ENCODE measurements at places on chromosomes 7 and 10.

DNA sequence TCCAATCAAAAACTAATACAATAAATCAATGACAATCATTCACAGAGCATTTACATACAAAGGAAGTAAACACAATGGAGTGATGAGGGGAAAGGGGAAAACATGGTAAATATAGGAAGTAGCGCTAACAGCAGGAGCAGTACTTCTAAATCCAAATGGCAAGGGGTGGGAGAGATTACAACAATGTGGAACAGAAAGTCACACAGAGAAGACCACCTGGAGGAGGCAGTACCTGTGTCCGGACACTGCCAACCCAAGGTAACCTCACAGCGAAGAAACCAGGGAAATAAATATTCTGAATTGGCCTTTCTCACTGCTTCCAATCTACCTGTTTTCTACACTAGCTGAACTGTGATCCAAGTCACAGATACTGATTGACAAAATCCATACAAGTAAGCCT, 58.2 kb downstream of the ABI1 start:
- DNase-seq: no peak

- no peak for DNase-seq
These were observed 63.9 kb downstream of the TMEM209 start for GRCh38 chr7:130141161-130141883.

DNA sequence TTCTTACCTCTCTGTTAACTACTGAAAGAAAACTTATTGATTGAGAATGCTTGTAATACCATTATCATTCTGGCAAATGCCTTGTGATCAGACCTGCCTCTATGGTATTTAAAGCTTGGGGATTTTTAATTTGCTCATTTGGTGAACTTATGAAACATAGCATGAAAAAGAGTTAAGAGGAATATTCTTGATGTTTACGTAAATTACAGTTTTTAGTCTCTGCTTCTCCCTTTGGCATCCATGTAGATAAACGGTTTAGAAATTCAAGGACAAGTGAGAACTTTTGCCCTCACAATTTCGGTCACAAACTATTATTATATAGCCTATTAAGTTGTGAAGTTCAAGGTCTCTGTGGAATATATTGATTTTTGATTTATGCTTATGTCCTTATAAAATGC, 11.2 kb upstream of the CELF2 start:
- DNase-seq: no peak

GRCh38 chr7:113086431-113086888, at the start of gene GPR85:
Gene GPR85, minus strand, starts transcription at chr7:113086827. Its CDS starts 2,106 bp downstream, at chr7:113084721.
- peak; percentile 12 for DNase-seq

- DNase-seq: no peak
These were observed 228.4 kb downstream of the TRIL start for GRCh38 chr7:28729727-28730126.

DNA sequence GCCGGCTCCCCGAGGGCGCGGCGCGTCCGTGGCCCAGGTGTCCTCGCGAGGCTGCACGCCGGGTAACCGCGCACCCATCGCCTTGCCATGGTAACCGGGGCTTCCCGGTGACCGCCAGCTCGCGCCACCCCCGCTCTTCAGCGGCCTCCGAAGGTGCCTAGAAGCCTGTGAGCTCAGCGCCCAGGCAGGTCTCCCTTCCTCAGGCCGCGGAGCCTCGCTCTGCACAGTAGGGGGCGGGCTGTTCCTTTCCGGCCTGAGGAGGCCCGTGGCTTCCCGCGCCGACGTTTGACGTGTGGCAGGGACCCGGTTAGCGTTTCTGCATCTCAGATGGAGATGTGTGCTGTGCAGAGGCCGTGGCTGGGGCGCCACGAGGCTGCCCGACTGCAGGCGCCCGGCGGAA, 117.1 kb downstream of the DYNC2I1 start:
- no peak for DNase-seq

- DNase-seq: no peak
These were observed 307.2 kb downstream of the PRPF18 start for GRCh38 chr10:13893926-13894325.

DNA sequence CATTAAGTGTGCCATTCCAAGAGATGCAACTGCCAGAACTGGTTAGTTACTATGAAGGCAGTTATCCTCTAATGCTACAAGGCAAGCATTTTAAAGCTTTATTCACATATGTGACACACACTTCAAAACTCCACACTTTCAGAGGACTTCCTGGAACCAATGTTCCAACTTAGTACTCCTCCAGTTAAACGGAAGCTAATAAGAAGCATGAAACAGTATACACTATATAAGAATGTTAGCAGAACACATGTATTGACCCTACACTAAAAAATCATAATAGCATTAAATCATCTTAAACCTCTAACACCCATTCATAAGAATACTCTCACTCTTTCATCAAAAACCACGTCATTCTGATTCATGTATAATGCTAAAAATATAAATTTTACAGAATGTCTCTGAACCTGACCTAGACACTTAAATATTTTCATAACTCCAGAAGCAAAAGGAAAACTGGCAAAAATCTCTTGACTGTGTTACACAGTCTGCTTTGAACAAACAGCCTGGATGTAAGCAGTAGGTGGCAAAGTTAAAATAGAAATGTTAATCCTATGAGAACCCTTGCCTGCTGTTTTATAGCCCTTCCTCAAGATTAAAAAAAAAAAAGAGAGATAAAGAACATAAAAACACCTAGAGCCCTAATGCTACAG, 135.0 kb downstream of the SEMA3C start:
- no peak for DNase-seq

- DNase-seq: no peak
These were observed 32.4 kb upstream of the HSPA12A start for GRCh38 chr10:116774728-116775151.

GRCh38 chr7:30252885-30253795, 31.3 kb upstream of the ZNRF2 start:
- no peak for DNase-seq

Data from HS-27A (cell line).